Stimulated activated CD4-positive, alpha-beta T cell treated with anti-CD3 and anti-CD28 coated beads, Interleukin-1b, Interleukin-23, amount 100 ng/mL, for 48 hours (primary cell): ENCODE measurements at places on chromosomes 5 and 9.

- no peak for DNase-seq
Measured at GRCh38 chr9:89177944-89178829, at the start of gene SHC3. SHC3 (minus strand) TSS chr9:89178818; CDS start chr9:89178460, 358 bp downstream.

DNA sequence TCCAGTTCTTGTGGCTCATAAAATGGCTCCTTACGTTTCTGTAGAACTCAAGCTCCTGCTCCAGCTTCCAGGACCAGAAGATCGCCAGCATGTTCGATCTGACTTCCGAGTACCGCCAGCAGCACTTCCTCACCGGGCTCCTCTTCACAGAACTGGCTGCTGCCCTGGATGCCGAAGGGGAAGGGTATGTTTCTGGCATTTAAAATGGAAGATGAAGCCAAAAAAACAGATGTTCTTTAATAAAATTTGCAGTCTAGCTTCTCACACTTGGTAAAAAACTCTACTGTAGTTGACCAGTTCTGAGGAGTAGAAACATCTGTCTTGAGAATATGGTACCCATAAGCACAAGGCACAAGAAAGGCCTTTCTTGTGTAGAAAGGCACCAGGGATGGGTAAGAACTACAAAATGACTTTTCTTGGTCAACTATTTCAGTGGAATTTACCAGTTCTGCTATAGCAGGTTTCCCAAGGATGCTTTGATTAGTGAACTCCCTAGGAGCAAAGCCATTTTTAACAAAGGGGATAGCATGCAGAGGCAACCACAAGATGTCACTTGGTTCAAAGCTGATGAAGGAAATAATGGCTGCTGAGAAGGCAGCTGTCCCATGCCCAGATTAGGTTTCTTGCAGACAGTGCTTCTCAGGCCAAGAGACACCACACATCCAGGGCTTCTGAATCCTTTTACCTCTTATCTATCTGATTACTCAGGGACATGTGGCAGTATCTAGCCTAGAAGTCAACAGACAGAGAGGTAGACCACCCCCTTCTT, 192.4 kb downstream of the DOCK8 start:
- DNase-seq = no peak

DNA sequence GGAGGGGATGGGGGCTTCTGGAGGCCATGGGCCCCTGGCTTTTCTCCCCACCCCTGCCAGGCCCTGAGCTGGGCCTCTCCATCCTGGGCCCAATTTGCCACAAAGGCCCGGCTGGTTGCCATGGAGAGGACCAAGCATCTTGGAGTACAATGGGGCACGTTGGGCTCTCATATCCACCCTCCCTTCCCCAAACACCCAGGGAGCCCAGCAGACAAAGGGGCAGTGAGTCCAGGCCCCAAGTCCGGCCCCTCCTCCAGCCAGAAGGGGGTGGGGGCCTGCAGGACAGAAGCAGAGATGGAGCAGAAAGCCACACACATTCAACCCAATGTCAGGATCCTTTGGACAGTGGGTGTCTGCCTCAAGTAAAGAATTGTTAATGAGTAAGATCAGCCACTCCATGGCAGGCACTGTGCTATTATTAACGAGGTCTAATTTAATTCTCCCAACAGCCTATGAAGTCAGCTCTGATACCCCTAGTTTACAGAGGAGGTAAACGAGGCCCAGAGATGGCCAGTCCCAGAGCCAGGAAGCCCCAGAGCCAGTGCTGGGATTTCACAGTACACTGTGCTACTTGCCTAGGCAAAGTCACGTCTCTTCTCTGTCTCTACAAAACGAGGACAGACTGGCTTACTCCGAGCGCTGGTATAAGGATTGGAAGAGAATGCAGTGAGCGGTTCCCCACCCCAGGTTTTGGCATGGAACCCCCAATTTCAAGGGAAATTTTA, 2.3 kb downstream of the CRB2 start:
- no peak for DNase-seq

DNA sequence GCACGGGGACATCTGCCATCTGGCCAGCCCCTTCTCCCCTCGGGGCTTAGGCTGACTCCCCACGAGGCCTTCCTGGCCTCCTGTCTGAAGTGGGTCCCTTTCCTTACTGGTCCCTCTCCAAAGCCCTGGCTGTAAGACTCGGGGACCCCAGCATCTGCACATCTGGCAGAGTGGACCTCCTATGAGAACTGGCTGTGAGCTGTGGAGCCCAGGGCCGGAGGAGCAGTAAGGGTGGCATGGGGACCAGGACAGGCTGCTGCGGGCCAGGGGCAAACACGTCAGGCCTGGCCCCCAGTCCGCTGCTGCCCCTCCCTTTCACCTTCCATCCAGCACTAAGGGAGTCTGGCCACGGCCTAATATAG, 33.8 kb downstream of the EXOC3 start:
- DNase-seq = no peak

GRCh38 chr9:75878488-75878860, 12.0 kb upstream of the PCSK5 start:
- DNase-seq = no peak

DNA sequence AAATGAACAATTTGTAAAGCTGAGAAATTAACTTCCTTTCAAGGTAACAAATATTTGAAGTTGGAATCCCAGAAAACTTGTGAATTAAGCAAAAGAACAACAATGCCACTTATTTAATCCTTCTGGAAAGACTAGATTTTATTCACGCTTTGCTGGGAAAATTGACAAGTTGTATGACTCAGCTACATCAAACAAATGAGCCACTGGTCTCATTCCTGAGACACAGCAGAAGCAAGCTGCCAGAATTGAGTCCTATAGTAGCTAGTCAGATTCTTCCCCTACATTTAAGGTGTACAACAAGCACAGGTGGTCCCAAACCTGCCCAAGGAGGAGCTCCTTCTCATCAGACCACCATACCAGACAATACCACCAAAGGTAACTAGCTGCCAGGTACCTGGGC, 280.7 kb downstream of the SPOCK1 start:
- no peak for DNase-seq

- peak; percentile 45 for DNase-seq
Measured at GRCh38 chr9:83708515-83709158, 879 bp upstream of the UBQLN1 start.

DNA sequence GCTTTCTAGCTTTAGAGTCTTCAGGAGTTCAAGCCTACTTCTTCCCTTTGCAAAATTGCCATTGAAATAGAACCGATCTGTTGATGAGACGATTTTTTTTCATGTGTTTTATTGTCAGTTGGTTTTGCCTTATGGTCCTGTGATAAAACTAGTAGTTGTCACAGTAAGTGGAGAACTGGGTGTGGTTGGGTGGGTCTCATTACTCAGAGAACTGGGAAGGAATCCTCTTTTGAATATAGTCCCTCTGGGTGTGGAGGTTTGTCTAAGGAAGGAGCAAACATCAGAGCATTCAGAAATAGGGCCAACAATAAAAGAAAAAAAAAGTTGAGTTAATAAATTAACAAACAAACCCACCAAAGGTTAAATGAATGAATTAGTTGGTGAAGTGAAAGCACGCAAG, 69.0 kb downstream of the ALDH1A1 start:
- DNase-seq = no peak

DNA sequence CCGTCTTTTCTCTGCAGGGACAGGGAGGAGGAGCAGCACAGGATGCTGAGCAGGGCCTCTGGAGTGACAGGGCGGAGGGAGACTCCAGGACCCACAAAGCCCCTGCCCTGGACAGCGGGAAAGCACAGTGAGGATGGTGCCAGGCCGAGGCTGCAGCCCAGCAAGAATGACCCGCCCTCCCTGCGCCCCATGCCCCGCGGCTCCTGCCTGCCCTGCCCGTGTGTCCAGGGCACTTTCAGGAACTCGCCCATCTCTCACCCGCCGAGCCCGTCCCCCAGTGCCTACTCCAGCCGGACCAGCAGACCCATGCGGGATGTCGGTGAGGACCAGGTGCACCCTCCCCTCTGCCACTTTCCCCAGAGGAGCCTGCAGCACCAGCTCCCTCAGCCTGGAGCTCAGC, 9.1 kb upstream of the EXOC3 start:
- DNase-seq = no peak

GRCh38 chr9:14779566-14780022, 57.1 kb upstream of the CER1 start:
- DNase-seq = no peak

DNA sequence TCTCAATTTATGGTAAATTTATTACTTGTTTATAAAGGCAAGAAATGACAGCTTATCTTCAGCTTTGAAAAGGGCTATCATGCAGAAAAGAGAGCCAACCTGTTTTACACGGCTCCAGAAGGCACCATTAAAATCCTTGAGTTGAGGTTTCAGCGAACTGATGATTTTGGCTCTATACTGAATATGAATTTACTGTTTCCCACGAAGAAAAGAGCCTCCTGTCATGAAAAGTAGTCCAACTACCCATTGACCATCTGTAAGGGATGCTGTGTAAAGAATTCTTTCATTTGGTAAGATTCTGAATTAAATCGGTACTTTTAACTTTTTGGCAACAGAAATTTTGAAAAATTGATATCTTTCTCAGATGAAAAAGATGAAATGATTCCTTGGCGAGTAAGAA, 657.6 kb upstream of the ZNF608 start:
- DNase-seq = no peak

- no peak for DNase-seq
Measured at GRCh38 chr5:159749146-159749545, 167.1 kb upstream of the ADRA1B start.

DNA sequence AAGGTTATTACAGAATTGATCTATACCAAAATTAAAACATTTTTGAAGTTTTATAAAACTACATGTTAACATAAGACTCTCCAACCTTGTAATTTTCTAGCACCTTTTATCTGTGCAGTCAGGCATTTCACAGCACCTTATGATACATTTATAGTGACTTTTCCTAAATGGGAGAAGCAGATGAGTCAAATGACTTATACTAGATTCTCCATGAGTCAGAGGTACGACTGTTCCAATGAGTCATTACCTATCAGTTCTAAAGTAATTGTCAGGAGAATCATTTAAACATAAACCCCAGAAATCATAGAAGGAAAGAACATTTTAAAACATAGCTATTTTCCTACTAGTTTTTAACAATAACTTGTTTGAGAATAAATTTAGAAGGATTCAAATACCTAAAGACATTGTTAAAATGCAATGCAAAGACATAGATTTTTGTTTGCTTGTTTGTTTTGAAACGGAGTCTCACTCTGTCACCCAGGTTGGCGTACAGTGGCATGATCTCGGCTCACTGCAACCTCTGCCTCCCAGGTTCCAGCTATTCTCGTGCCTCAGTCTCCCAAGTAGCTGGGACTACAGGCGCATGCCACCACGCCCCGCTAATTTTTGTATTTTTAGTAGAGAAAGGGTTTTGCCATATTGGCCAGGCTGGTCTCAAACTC, 34.7 kb upstream of the DMXL1 start:
- no peak for DNase-seq
